Foreskin keratinocyte (primary cell): ENCODE measurements at places on chromosomes 11 and 22. TPM values are rescaled to one million over a fixed set of nuclear protein-coding genes. Genes with fewer than 3 reads are reported as not detected.
A peak's percentile ranks its signal among the peaks of the same experiment; 100 is the strongest.

The MS4A2 gene
- total RNA-seq = not detected in 2 replicates

DNA sequence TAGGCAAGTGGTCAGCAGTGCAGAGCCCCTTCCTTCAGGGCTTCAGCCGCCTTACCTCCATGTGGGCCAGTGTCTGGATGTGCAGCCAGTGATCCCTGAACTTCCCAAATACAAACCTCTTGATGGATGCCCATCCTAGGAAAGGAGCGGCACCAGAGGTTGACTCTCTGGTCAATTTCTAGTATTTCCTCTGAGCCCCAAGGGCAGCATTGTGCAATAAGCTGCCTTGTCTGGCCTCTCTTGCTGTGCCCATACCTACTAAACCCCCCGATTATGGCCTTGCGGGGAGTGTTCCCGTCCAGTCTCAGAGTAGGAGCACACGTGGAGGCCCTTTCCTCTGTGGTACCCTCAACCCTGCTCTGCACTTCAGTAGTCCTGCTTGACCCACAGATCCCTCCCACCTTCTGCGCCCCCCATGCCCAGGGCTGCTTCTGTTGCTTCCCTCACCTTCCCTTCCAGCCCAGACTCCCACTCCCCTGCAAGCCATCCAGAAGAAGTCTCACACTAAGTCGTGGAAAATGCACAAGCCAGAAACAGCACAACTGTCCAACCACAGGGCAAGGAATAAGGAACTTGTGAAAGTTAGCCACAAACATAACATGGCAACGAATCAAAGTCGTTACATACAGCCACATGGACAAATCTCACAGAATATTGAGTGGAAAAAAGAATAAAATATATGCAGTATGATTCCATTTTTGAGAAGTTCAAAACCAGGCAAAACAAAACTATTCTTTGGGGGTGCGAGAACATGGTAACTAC is 39.6 kb upstream of the HORMAD2 start:
- no peak for DNase-seq

- DNase-seq = no peak
Observed at GRCh38 chr11:128804481-128804880, 62.6 kb downstream of the KCNJ1 start.

The ST3GAL4 gene
- 35.0 and 36.1 TPM in 2 replicates for total RNA-seq

The SNX32 gene
- total RNA-seq = 0.07 and 0.11 TPM in 2 replicates

- no peak for DNase-seq
Observed at GRCh38 chr11:93686226-93686625, 24.7 kb downstream of the CEP295 start.

DNA sequence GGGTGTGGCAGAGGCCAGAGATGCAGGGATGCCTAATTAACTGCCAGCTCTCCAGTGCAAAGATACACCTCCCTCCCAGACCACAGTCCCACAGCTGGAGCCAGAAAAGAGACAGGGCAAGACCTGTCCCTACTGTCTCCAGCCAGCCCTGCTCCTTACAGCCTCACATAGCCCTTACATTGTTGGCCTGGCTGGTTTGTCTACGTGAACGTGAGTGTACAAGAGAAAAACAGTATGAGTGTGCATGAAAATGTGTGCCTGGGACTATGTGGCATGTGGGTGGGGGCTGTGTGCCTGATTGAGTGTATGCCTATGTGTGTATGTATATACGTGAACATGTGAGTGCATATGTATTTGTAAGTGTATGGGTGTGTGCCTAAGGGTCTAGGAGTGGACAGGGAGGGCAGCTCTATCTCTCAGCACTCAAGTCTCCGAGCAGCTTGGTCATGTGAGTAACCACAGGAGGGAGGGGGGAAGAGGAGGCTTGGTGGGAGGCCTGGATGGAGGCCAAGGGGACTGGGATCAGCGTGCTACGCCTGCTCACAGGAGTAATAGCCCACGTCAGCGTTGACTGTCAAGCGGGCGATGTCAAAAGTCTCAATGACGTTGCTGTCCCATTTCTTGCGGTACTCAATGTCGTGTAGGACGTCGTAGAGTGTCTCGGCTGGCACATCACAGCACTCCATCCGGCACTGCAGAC is 6.6 kb upstream of the ARAP1 start:
- no peak for DNase-seq

DNA sequence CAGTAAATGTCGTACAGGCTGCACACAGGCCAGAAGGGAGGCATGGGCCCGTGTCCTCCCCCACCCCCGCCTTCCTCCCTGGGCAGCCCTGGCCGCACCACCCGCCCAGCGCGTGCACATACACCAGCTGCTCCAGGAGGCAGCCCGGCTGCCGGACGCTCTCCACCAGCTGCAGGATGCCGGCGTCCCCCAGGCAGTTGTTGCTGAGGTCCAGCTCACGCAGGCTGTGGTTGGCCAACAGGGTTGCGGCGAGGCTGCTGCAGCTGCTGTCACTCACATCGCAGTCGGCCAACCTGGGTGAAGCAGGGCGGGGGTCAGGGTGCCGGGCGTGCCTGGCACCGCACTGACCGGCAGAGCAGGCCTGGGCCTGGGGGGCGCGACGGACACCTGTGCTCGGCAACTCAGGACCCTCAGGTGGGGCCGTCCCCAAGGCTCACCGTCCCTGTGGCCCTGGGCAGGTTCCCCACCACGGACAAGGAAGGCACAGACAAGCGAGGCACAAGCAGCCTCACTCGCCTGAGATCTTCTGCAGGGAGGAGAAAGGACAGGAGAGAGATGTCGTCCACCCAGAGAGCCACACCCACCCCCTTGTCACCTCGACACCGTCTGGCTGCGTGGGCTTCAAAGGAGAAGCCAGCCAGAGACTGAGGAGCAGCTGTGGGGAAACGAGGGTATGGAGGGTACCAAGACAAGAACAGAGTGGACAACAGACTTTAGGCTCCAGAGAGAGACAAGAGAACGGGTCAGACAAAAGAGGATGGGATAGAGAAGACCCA is 12.1 kb downstream of the RNH1 start:
- DNase-seq = no peak

DNA sequence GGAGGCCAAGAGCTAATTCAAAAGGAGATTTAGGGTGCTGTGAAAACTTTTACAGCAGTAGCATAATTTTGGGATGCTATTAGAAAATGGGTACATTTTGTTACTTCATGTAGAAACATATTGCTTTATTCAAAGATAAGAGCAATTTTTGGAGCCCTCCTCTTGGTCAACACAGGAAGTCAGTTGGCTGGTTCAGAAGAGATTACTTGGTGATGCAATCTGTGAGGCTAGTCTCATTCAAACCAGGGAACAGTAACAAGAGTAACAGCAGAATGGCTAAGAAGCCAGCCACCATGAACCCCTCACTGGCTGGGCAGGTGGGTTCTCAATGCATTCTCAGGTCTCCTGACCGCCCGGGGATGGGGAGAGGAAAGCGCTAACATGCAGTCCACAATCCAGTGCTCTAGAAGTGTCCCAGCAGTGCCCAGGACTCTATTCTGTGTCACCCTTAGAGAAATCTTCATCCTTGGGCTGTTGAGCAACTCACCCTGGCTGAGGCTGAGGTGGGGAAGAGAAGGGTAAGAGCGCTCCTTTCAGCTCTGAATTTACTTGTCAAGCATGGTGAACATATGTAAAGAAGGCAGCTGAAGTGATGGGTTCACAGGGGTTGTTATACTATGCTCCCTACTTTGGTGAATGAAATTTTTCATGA is 262.2 kb upstream of the UBASH3B start:
- DNase-seq = no peak

GRCh38 chr11:18699848-18700261 is 1.3 kb downstream of the TMEM86A start:
- DNase-seq = no peak

DNA sequence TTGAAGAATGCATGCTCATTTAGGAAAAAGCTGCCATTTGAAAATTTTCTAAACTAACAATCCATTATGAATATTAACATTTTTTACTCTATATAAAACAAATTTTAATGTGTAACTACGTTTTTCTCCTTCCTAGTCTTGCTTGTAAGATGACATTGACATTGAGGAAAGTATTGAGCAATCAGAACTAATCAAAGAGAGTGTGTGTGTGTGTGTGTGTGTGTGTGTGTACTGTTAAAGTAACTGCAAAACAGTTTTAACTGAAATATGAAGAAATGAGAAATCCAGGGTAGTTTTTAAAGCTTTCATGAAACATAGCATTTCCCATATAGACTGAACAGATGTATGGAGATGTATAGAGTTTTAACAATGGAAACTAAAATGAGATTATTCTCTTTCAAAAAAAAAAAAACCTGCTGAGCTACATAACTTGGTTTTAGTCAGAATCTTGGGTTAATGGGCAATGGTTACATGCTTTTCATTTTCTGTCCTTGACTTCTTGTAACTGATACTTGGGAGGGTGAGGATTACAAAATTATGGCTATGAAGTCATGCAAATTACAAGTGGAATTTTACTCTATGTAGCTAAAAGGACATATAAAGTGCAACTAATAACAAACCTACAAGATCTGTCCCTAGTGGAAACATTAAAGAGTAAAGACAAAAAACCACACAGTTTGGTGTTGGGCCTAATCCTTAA is 2.0 kb downstream of the PDGFD start:
- no peak for DNase-seq

DNA sequence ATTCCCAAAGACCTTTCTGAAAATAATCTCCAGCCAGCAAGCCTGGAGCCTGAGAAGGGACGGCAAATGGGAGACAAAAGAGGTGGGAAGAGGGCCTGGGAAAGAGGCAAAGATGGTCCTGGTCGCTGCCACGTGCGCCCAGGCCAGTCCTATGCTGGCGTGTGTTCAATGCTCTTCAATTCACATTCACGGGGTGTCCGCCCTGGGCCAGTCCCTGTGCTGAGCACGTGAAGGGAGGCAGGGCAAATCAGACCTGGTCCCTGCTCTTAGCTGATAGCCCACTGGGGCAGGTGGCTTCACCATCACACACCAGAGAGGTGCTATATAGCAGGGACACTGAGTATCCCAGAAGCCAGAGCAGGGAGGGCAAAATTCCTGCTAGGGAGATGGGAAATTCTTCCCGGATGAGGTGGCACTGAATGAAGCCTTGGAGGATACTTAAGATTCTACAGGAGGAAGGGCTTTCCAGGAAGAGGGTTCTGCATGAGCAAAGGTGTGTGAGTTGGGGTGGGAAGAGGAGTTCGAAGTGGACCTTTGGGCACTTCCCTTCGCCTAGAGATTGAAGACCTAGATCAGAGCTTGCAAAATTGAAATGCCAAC is 148.2 kb downstream of the CHST1 start:
- no peak for DNase-seq

The SERPING1 gene
- total RNA-seq = 13.0 and 14.1 TPM in 2 replicates

DNA sequence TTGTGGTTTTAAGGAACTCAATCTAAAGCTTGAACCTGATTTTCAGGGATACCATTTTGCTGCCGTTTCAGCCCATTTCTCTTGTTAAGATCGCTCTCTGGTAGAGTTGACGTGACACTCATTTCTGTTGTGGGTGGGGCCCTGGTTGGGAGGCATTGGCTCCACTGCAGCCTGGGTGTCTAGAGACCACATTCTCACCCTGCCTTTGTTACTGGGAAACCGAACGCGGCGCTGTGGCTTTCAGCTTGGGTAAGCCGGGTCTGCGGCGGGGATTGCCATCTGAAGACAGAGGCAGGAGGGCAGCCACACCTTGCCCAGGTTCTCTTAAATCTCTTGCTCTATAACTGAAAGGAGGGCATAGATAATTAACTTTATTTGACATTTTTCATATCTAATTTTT is 3.2 kb downstream of the EHF start:
- DNase-seq = peak; percentile 63

DNA sequence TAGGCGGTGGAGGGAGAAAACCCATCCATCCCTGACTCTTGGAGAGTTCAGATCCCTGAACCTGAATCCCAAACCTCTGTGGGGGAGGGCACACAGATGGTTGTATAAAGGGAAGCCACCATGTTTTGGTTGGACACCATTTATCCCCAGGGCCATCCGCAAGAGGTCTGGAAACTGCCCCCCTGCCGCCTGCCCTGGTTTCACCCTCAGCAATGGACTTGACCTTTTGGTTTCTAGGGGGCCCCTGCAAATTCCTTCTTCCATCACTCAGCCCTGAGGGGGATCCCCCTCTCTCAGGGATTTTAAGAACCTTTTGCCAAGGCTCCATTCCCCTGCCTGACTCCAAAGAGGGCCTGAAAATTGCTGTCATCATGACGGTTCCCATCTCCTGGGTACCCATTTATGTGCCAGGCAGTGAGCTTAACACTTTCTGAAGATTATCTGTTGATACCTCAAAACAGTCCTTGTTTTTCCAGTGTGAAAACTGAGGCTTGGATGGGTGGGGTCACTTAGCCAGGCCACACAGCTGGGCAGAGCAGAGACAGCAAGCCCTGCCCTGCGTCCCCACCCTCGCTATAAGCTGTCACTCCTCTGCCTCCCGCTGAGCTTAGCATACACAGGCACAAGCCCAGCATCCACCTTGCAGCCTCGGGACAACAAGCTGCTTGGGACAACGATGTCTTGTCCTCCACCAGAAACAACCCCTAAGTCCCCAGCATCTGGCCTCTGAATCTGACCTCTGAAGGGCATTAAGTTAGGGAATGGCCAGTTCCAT is 33.2 kb upstream of the CRYBB3 start:
- no peak for DNase-seq

The SHANK2 gene
- total RNA-seq = 1.5 TPM in 2 replicates

DNA sequence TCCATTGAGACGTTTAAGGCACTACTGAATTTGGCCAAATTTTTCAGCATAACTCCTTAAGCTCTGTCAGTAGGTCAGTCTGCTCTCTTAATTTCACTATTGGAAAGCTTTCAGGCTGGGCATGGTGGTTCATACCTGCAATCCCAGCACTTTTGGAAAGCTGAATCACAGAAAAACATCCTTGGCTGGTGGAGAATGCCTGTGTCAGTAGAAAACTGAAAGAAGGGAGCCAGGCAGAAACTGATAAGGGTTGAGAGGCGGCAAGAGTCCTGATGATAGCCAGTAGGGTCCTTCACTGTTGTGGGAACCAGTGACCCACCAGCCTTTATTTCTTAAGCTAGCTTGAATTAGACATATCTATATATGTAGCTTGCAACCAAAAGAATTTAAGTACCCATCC is 22.6 kb downstream of the NEU3 start:
- no peak for DNase-seq

DNA sequence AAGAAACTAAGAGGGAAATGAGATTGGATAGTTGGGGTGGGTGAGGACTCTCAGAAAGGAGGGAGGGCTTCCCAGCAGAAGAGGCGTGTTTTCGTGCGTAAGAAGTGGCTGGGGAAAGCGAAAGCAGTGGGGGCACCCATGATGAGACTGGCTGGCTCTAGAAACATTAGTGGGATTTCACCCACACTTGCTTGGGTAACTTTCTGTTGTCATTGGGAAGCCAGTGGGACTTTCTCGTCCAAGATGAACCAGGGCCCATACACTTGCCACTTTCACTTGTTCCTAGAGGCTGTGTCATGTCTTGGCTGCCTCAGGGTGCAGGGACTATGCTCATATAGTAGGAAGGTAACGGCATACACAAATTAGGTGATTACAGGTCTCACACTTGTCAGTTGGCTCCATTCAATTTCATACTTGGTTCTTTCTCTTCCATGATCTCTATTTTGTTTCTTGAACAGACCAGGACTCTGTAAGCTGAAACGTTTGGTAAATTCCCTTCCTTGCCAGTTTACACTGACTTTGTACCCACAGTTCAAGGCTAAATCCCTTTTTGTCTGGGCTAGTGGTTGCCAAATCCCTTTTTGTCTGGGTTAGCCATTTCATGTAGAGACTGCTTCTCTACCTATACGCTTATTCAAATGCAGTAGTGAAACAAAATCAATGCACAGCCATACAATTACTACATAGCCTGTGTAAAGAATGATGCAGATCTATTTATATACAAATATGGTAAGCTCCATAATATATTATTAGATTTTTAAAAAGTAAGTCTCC is 42.0 kb upstream of the CXCR5 start:
- no peak for DNase-seq
